ENCODE measurements at places on chromosomes 3 and 15. TPM values are rescaled to one million over a fixed set of nuclear protein-coding genes. Genes with fewer than 3 reads are reported as not detected.

Gene PEX5L
- 0.34 TPM for total RNA-seq

Gene PCLAF
- total RNA-seq = 20.8 TPM

Gene APH1B
- total RNA-seq = 12.1 TPM

Gene SUMF1
- 60.7 TPM for total RNA-seq

Gene SYNPR
- total RNA-seq = not detected

Gene SMCO1
- not detected for total RNA-seq

Gene UROC1
- not detected for total RNA-seq

Gene PLA2G4E
- not detected for total RNA-seq

Gene P2RY13
- total RNA-seq = not detected

Gene ASB14
- 0.17 TPM for total RNA-seq

Gene DHX30
- 42.3 TPM for total RNA-seq

Gene SLC22A13
- 0.09 TPM for total RNA-seq

Gene LMAN1L
- not detected for total RNA-seq
